ENCODE measurements at places on chromosomes 5 and 9. TPM values are rescaled to one million over a fixed set of nuclear protein-coding genes. Genes with fewer than 3 reads are reported as not detected.

- DNase-seq = no peak
Observed at GRCh38 chr5:123879071-123879470, 367.1 kb downstream of the CSNK1G3 start.

The STC2 gene
- 48.3 TPM for total RNA-seq

- DNase-seq = no peak
Observed at GRCh38 chr9:93305497-93306020, 121.6 kb downstream of the WNK2 start.

- DNase-seq = peak; percentile 26
Observed at GRCh38 chr5:118863345-118863744, 125.0 kb downstream of the DTWD2 start.

The ROR2 gene
- total RNA-seq = 26.5 TPM

The IL5 gene
- not detected for total RNA-seq

DNA sequence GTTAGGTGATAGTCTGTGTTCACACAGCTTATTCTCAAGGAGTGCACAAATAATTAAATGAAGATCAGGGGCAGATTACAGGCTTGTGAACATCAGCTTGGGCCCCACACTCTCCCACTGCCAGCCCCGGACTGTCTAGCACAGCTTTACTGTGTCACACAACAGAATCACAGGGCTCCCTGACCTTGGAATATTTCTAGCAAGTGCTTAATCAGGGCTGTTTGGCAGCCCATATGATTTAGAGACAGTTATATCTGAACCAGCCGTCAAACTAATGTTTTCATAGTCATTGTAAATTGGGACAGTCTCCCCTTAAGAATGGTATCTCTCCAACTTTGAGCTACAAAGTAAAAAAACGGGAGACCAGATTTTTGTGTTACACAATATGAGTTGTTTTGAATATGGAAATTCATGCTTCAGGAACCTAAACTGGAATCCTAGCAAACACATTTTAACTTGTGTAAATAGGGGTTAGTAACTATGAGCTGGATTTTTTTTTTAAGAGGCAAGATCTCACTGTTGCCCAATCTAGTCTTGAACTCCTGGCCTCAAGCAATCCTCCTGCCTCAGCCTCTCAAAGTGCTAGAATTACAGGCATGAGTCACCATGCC is 517.6 kb downstream of the BNC2 start:
- DNase-seq = peak; percentile 83

GRCh38 chr5:52359261-52359660 is 428.5 kb upstream of the ITGA1 start:
- no peak for DNase-seq

DNA sequence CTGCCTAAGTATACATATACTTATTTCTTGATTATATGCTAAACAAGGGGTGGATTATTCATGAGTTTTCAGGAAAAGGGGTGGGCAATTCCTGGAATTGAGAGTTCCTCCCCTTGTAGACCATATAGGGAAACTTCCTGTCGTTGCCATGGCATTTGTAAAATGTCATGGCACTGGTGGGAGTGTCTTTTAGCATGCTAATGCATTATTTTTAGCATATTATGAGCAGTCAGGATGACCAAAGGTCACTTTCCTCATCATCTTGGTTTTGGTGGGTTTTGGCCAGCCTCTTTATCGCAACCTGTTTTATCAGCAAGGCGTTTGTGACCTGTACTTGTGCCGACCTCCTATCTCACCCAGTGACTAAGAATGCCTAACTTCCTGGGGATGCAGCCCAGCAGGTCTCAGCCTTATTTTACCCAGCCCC is 80.9 kb downstream of the ALDH7A1 start:
- DNase-seq = peak; percentile 33

The CCDC171 gene
- 13.3 TPM for total RNA-seq

The MTRR gene
- total RNA-seq = 40.3 TPM

DNA sequence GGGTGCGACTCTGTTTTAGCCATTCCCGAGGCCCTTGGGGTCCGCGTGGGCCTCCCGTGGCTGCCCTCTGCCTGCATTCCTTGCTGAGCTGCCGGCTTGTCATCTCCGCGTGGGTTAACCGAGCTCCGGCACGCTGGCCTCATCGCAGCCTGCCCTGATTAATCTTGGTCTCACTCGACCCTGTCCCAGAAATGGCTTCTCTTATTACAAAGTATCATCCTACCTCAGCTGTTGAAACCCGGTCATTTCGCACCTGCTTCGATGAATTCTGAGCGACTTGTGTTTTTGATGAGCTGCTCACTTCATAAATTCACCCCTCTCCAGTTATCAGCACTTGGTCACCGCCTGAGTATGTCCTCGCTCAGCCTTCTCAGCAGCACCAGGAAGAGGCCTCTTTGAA is 123.5 kb upstream of the EGFLAM start:
- no peak for DNase-seq

- DNase-seq = no peak
Observed at GRCh38 chr5:173188280-173188679, 43.9 kb downstream of the BNIP1 start.

DNA sequence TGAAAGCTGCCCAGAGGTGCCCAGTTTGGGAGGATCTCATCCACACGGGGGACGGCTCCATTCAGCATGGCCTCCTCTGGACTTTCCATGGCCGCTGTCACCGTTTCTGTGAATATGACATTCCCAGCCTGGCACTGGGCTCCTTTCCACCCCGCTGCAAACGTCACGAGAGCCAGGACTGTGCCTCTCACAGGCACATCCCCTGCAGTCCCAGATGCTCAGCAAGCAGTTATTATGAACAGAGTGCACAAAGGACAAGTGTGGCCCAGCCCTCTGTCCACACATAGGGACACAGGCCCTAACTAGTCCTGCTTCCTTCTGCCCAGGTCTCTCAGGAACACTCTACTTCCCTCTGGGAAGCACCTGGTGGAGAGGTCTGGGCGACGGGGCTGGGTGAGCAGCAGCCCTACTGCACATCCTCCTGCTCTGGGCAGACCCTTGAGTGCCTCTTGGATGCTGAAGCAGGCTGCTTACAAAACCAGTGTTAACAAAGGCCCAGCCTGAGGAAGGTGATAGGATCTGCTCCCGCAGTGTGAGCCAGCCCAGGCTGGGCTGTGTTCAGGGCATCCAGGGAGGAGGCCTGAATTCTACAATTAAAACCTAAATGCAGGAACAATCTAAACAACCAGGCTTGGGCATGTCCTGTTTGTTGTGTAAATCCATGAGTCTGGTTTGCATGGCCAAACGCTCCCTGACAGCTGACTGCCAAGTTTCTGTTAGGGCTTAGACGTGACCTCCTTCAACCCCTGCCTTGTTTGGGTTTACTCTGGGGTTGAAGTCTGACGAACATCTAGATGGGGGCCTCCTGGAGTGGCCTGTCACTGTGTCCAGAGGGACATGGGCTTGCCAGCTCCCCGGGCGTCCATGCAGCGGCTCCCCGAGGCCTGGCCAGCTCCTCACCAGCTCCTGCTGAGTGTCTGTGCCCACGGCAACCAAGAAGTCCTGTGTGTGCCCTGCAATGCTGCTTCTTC is 269.8 kb downstream of the GADD45G start:
- DNase-seq = no peak

Measured in fibroblast of the aortic adventitia (primary cell).